ENCODE measurements at places on chromosomes 16 and 17.

DNA sequence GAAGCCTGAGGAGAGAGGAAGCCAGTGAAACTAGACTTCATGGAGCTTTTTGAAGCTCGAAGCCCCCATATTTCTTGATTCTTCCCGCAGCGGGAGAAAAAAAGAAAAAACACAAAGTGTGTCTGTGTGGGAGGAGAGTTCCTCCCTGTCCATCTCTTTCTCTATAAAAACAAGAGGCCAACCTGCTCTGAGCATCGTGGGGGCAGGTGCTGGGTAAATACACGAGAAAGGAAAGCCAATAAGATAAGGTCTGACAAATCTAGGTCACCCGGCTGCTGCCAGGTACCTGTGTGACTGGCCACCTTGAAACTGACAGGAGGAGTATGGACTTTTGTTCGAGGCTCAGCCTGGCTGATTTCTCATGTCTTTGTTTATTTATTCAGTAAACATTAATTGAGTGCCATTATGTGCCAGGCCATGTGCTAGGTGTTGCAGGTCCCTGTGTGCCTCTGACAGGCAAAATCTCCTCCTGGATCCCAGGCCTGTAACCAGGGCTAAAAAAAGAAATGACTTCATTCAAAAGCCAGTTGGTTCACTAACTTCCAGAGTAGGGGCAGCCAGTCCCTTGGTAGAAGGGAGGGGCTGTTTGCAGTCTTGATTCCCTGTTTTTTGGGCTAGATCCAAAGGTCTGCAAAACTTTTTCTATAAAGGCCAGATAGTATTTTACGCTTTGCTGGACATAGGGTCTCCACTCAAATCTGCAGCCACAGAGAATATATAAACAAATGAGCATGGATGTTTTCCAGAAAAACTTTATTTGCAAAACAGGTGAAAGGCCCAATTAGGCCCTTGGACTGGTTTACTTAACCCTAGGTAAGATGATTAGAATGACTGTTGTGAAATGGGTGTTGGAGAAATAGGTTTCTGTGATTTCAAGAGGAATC, 35.6 kb downstream of the YPEL2 start:
- no peak for DNase-seq

- DNase-seq, result no peak
These were observed 27.6 kb upstream of the RBBP6 start for GRCh38 chr16:24511792-24512191.

- DNase-seq, result no peak
These were observed 23.9 kb upstream of the MAPT start for GRCh38 chr17:45870342-45870974.

- peak; percentile 83 for DNase-seq
These were observed 981 bp upstream of the UNC13D start for GRCh38 chr17:75845058-75845711.

GRCh38 chr16:63174801-63175200, 1138.6 kb upstream of the CDH8 start:
- DNase-seq, result no peak

DNA sequence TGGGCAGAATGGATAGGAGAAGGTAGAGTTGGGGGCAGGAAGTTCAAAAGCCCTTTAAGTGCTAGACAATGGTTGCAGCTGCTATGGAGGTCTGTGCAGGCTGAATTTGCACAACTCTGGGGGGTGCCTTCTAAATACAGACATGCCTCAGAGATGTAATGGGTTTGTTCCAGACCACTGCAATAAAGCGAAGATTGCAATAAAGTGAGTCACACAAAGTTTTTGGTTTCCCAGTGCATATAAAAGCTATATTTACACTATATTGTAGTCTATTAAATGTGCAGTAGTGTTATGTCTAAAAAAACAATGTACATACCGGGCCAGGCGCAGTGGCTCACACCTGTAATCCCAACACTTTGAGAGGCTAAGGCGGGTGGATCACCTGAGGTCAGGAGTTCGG, 60.5 kb upstream of the MYOCD start:
- DNase-seq, result no peak

DNA sequence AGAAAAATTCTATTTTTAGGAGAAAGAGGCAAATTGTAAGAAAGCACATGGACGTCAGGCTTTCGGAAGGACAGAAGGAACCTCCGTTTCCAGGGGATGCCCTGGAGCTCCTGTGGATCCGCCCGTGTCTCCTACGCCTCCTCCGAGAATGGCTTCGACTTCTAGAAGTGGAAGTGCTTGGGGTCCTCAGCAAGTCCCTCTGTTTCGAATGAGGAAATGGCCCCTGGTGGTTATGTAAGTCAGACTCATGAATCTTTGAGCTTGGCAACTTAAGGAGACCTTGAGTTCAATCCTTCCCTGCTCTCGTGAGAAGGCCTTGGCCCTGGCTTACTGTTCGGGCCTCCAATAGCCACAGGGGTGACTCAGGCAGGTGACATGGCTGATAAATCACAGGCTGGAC, 38.9 kb downstream of the COX4I1 start:
- DNase-seq, result no peak

GRCh38 chr17:15341385-15341849, at the start of gene TEKT3:
Gene TEKT3, minus strand, starts transcription at chr17:15341597. Its CDS starts 10,012 bp downstream, at chr17:15331585.
- DNase-seq, result peak; percentile 32

DNA sequence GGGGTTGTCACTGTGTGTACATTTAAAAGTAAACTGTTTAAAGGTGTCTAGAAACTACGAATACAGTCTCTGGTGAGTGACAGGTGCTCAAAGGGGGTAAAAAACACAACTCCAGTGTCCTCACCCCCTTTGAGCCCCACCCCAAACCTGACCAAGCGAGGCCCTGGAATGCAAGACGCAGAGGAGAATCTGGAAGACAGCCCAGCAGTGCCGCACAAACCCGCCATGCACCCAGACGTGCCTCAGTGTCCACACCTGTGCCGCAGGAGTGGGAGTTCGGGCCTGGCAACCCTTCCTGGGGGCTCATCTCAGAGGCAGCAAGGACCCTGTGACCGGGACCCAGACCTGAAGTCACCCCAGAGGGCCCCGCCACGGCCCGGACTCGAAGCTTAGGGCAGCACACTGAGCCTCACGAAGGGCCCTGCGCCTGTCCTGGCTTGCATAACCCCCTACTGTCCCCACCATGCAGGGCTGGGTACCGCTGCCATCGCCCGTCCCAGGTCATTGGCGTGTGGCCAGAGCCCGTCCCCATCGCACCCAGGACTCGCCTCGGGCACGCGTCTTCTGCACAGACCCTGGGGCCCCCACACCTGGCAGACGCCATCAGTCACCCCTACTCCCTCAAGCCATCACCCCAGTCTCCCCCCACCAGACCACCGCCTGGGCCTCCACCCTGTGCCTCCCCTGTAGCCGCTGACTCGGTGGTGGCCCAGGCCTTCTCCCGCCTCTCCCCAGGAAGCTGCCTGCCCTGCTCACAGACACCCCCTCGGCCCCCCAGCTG, 33.0 kb upstream of the ZC3H18 start:
- DNase-seq, result no peak

DNA sequence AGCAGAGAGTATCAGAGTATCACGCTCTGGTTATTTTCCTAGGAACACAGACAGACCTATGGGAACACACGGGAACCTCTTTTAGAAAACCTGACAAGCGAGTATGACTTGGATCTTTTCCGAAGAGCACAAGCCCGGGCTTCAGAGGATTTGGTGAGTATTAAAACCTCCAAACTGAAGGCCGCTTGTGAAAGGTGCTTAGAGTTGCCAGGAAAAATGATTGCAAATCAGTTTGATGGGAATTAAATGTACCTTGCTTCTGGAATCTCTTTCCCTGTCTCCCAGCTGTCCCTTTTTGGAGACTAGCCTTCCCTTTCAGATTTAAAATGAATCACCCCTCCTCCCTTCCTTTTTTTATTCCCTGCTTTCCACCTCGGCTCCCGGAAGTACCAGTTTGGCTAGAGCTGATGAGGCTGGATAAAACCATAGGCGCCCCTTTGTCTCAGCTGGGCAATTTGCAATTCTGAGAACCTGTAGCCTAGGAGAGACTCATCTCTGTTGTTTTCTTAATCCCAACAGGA, 27.3 kb downstream of the KAT7 start:
- DNase-seq, result no peak

DNA sequence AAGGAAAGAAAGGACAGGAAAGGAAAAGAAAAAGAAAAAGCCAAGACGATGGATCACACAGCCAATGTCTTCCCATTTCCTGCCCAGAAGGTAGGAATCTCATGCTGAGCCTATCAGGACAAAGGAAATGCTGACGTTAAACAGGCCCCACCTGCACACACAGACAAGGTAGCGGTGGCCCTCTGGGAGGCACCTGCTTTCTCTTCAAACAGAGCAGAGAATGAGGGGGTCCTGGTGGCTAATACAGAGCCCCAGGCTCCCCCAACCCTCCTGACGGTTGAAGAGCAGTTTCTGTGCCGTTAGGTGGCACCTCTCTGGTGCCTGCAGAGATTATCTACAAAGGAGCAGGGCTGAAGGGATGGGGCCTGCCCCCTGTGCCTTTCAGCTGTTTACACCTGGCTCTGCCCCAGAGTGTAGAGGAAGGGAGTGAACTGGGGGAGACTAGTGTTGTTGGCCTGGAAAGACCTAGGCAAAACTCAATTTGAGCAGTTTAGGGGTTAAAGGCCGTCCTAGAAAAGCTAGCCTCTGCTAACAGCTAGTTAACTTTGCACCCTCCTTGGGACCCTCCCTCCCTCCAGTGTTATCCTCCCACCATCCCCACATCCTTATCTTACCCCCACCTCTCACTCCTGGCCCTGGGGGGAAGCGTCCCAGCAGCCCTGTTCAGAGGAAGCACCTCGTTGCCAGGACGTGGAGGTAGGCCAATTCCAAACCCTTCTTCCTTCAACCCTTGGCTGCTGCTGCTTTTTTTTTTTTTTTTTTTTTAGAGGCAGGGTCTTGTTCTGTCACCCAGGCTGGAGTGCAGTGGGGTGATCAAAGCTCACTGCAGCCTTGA, 56.3 kb downstream of the ARHGAP27 start:
- DNase-seq, result no peak

DNA sequence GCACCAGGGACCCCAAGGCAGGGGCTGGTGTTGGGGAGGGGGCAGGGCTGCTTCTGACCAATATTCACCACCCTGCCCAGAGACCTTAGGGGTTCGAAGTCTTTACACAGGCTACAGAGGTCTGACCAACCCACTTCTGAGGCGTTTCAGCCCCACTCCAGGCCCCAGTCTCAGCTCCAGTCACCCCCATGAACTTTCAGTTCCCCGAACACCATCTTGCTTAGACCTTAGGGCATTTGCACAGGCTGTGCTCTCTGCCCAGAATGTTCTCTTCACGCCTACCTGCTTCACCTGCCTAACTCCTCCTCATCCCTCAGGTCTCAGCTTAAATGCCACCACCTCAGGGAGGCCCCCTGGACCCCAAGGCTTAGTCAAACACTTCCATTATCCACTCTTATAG, 25.8 kb upstream of the CPNE2 start:
- no peak for DNase-seq

- no peak for DNase-seq
These were observed 22.5 kb downstream of the METRNL start for GRCh38 chr17:83101805-83102480.

GRCh38 chr17:5598457-5598856, 14.1 kb upstream of the NLRP1 start:
- no peak for DNase-seq
